ENCODE measurements at places on chromosomes 1 and 21.

DNA sequence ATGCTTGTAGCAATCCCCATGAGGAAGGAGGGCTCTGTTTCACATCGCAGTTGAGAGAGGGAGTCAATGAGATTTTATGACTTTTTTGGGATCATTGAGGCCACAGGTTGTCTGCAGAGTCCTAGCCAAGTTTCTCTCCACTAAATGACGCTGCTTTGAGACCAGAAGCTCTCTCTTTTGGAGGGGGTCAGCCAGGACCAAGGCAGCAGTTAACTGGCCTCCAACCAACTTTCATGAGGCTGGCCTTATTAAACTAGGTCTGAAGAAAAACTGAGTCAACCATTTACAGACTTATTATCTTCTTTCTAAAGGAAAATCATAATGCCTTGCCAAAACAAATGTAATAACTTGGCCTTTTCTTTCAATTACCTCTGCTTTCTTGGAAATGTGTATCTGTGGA is 8.6 kb downstream of the WLS start:
- DNase-seq: no peak

DNA sequence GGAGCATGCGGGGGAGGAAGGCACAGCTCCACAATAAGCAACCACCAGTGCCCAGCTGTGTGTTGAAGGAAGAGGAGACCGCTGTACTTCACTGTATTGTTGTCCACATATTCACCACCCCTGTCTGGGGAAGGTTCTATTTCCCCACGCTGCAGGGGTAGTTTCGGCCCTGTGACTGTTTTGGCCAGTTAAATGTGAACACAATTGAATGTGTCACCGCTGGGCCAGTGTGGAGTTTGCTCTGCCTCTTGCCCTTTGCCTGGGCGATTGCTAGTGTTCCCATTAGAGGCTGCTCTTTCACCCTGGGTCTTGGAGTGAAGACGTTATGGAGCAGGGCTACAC is 32.6 kb downstream of the UBE4B start:
- DNase-seq: no peak

GRCh38 chr1:219498666-219499065 is 114.2 kb downstream of the ZC3H11B start:
- no peak for DNase-seq

DNA sequence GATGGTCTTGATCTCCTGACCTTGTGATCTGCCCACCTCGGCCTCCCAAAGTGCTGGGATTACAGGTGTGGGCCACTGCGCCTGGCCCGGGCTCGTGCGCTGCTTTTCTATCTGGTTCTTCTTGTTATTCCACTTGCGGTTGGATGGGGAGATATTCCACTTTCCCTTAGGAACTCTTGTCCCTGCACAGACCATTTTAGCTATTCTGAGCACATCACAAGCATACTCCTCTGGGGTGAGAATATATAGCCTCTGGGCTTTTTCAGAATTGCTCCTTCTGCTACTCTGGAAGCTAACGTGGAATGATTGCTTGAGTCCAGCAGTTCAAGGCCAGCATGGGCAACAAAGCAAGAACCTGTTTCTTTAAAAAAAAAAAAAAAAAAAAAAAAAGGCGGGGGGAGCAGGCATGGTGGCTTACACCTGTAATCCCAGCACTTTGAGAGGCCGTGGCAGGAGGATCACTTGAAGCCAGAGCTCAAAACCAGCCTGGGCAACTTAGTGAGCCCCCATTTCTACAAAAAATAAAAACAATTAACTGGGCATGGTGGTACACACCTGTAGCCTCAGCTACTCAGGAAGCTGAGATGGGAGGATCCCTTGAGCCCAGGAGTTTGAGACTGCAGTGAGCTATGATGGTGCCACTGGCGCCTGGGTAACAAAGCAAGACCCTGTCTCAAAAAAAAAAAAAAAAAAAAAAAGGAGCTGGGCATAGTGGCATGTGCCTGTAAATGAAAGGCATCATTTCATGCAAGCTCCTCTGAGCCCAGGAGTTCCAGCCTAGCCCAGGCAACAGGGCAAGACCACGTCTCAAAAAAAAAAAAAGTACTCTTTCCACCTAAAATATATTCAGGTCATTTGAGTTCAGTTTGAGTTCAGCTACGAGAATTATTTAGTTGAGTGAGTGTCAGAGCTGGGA is 11.8 kb upstream of the PGD start:
- DNase-seq: no peak

DNA sequence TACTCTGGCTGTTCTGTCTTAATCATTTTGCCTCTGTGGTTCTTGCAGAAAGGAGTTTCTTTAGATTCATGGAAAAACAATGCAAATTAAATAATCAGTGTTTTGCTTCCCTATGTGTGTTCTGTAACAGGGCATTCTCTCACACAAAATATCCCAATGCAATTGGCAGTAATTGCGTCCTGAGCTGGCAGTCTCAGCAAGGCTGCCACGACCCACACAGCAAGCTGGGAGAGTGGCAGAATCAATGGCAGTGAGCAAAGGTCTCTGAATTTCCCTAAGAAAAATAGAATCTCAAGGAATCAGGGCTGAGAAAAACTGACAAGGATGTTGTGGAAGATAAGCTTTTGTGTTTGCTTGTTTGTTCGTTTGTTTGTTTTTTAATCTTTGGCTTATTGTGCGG is 198.1 kb upstream of the ST6GALNAC5 start:
- DNase-seq: no peak

DNA sequence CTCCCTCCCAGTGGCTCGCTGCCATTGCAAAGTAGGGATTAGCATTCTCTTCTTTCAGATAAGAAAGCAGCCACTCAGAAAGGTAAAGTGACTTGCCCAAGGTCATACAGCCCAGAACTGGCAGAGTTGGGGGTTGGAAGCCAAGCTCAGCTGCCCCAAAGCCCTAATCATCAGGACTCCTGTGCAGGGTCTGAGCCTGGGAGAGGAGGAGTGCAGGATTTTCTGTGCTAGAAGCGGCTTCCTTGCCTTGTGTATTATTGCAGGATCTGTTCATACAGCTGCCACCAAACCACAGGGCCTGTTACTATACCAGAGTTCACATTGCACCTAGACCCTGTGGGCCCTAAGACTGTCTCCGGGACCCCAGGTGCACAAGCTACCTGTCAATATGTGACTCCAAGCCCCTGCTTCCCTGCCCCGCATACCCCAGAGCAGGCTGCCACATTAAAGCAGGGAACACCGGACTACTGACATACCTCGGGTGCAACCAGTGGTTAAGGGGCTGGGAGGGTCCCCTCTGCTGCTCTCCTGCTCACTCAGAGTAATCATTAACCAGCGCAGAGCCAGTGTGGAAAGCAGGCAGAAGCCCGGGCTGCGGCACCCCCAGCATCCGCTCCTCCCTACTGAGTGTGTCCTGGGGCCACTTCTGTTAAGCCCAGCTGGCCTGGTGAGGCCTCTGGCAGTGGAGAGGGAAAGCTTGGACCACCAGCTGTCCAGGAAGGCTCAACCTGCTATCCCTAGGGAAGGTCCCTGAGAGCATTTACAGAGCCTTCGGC is 15.8 kb downstream of the HSPG2 start:
- DNase-seq: no peak

GRCh38 chr1:98143403-98143802 is 222.6 kb upstream of the DPYD start:
- DNase-seq: no peak

GRCh38 chr1:24526940-24527542 is 24.4 kb downstream of the RCAN3 start:
- no peak for DNase-seq

- DNase-seq: no peak
These were observed 74.7 kb downstream of the LHX8 start for GRCh38 chr1:75208862-75209261.

DNA sequence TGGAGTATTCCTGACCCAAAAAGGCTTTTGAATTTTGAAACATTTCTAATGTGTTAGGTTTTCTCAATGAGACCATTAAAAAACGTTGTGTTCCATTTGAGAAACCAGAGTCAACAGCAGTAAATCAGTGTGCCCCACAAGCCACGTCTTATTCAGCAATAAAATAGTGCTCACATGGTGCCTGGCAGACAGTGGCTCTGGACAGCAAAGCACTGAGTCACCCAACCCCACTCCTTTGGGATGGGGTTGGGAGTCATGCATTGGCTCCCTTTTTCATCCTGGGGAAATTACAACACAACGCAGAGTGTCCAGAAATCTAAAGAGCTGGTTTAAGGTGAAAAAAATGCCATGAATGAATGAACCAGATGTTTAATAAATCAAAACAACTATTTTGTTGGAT is 46.5 kb downstream of the KCNJ15 start:
- DNase-seq: no peak

- DNase-seq: no peak
These were observed 155.3 kb downstream of the DISC1 start for GRCh38 chr1:231781892-231782291.

GRCh38 chr1:109787211-109787844 is 23.6 kb upstream of the EPS8L3 start:
- DNase-seq: no peak

- no peak for DNase-seq
These were observed at the start of gene TRPM2 for GRCh38 chr21:44353191-44353970. TSS of gene TRPM2 (plus strand) at chr21:44353621. CDS start at chr21:44353701, 80 bp downstream.
